ENCODE measurements at places on chromosomes 7 and 10.

DNA sequence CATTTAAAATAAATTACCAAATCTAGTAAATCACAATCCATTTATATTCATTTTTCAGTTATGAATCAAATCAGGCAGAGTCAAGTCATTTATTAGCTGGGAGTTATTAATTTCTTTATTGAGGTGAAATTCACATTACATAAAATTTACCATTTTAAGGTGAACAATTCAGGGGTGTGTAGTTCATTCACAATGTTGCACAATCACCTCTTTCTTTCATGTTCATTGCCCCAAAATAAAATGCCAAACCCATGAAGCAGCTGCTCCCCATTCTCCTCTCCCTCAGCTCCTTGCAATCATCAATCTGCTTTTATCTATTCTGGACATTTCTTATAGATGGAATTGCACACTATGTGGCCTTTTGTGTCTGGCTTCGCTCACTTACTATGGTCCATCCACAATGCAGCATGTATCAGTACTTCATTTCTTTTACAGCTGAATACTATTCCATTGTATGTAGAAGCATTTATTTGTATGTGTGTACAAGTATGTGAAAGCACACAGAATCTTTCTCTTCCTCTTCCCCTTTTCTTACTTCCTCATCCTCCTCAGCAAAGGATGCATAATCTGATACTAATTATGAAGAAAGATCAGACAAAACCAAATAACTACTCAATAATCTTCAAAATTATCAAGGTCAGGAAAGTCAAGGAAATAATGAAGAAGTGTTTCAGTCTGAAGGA, 60.6 kb downstream of the LMBR1 start:
- DNase-seq, result no peak

DNA sequence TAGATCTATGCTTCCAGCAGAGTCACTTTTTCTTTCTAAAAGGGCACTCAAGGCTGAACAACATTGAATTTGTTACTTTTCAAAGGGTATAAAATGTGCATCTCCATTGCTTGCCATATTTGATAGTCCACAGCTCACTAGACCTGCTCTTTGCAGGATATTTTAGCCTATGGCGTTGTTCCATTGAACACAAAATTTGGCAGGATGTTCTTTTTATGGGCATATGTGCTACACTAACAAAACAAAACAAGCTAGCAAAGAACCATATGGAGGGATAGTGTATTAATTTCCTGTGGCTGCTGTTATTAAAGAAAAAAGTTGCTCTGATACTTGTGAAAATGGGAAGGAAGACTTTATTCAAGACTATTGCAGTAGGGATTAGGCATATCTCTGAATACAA, 828.7 kb downstream of the TYW1 start:
- no peak for DNase-seq

GRCh38 chr7:22204312-22204711, 152.6 kb downstream of the RAPGEF5 start:
- no peak for DNase-seq

DNA sequence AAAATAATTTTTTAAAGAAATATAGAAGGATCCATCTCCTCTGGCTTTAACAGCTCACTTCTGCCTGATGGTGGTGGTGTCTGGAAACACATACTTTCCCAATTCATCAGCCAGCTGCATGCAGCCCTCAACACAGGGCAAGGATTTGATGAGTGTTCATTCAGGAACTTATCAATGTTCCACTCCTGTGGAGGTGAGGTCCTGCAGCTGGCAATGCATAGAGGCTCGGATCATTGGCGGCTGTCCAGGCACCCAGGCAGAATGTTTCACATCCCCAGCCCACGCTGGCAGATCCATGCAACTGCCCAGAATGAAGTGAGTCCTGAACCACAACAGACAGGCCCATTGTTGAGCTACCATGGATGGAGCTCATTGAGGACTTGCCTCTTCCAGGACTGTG, 55.2 kb upstream of the KCNMA1 start:
- no peak for DNase-seq

DNA sequence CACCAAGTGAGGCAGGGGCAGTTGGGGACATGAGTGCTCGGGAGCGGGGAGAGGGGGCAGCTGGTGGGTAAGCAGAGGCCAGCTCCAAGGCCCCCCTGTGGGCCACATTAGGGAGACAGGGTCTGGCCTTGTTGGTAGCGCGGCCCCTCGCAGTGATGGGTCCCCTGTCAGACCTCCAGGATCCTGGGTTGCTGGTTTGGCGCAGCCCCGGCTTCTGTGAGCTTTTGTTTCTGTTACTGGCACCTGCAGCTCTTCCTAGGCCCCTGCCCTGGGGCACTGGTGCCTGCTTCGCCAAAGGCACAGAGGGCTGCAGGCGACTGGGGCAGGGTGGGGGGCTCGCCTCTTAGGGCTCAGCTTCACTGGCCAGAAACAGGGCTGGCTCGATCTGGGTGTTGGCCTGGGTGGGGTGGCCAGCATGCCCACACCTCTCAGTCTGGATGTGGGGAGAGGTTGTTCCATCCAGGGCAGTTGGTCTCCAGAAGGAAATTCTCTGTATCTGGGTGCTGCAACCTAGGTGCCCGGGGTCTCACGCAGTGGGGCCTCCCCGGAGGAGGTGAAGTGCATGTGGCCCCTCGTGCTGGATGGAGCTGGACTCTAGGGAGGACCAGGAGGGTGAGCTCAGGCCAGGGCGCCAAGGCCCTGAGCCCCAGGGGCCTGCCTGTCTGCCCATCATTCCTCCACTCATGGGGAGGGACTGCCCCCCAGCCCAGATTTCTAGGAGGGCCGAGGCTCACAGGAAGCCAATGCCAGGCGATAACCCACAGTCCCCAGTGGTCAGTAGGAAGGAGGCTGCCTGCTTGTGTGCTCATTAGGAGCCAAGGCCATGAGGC, 138.6 kb downstream of the LHPP start:
- DNase-seq, result no peak

GRCh38 chr7:41592236-41592635, 110.7 kb downstream of the INHBA start:
- DNase-seq, result no peak

- no peak for DNase-seq
Measured at GRCh38 chr7:54796150-54796549, 37.1 kb upstream of the SEC61G start.

- no peak for DNase-seq
Measured at GRCh38 chr10:15879058-15879457, 18.8 kb upstream of the MINDY3 start.

DNA sequence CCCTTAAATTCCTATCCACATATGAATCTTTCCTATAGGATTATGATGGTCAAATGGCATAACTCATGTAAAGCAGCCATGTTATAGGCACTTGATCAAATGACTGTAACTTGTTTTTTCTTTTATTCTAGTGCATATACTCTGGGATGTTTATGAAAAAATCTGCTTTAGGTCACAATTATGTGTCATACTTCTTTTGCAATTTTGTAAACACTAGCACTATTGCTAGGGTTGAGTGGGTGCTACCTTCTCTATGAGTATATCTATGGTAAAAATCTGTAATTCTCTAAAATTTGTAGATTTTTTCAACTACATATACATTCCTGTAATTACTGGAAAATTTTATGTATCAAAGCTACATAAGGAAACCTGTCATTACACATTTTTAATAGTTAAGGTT, 50.0 kb downstream of the HGF start:
- DNase-seq, result no peak

GRCh38 chr7:146359176-146359575, 242.6 kb downstream of the CNTNAP2 start:
- no peak for DNase-seq

GRCh38 chr10:11339013-11339412, 272.4 kb downstream of the USP6NL start:
- no peak for DNase-seq

- no peak for DNase-seq
Measured at GRCh38 chr7:43296306-43296705, 183.9 kb downstream of the HECW1 start.

GRCh38 chr10:47414227-47414592, 30.1 kb upstream of the ZNF488 start:
- no peak for DNase-seq

GRCh38 chr10:64648915-64649314, 1127.7 kb downstream of the REEP3 start:
- no peak for DNase-seq

DNA sequence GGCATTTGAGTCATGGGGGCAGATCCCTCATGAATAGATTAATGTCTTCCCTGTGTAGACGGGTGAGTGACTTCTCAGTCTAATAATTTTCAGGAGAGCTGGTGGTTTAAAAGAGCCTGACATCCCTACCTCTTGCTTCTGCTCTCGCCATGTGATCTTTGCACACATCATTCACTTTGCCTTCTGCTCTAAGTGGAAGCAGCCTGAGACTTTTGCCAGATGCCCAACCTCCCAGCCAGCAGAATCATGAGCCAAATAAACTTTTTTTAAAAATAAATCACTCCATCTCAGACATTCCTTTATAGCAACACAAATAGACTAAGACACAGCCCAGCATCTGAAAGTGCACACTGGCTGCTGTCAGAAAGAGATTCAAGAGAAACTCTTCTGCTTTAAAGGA, 155.2 kb downstream of the ZNF365 start:
- DNase-seq, result no peak

GRCh38 chr7:99010281-99010680, 131.9 kb downstream of the TRRAP start:
- no peak for DNase-seq

GRCh38 chr10:128804411-128804810, 662.6 kb upstream of the MGMT start:
- DNase-seq, result no peak

DNA sequence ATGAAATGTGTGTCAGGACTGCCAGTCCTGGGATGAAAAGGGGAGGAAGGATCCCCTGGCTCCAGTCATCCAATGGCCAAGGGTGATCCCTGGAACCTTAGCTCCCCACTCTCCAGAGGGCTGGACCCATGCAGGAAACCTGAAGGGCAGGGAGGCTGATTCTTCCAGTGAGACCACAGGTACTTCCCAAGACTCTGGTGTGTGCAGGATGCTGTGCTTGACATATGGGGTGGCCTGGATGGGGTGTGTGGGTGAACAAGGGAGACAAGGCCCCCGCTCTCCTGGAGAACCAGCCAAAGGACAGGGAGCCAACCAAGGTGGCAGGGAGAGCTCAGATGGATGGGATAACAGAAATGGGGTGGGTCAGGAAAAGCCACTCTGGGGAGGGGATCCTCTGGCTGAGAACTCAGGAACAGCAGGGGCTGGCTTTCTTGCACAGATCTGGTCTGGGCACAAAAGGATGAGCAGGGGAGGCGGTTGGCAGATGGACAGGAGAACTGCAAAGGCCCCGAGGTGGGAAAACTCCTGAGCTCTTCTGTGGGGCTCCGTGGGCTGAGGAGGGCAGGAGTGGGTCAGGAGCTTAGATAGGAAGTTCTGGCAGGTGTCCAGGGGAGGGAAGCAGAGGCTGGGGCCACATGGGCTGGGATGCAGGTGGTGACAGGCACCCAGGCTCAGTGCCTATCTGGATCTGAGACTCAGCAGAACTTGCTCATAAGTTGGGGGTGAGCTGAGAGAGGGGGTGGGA, 100.6 kb downstream of the ARHGAP22 start:
- no peak for DNase-seq

- DNase-seq, result peak; percentile 60
Measured at GRCh38 chr7:73738220-73738611, 386 bp downstream of the ABHD11 start.

DNA sequence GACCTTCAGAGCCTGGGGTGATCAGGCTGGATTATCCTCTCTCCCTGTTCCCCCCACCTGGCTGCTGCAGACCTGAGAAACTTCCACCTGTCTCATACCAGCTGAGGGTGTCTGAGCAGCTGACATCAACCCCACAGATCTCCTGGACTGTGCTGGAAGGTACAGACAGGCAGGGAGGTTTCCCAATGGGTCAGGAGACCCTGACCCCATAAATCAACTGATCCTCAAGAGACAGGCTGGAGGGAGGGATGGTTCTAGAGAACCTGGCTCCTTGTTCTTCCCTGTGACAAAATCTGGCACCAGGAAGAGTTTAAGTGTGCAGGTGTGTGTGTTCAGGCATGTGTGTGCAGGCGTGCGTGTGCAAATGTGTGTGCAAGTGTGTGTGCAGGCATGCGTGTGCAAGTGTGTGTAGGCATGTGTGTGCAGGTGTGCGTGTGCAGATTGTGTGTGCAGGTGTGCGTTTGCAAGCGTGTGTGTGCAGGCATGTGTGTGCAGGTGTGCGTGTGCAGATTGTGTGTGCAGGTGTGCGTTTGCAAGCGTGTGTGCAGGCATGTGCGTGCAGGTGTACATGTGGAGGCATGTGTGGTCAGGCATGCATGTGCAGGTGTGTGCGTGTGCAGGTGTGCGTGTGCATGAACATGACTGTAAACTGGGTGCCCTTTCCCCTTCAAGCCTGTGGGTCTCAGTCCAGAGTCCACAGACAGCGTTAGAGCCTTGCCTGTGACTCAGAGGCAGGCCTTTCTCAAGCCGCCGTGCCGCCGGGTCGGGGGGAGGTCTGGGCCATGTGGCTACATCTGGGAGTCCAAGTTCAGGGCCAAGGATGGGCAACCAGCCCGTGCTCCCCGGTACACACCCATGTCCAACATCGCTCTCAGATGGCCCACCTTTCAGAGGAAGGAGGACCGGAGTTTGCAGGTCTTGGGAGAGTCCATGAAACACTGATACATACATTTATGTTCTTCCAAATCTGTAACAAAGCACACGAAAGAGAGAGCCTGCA, 50.1 kb upstream of the ELN start:
- no peak for DNase-seq

DNA sequence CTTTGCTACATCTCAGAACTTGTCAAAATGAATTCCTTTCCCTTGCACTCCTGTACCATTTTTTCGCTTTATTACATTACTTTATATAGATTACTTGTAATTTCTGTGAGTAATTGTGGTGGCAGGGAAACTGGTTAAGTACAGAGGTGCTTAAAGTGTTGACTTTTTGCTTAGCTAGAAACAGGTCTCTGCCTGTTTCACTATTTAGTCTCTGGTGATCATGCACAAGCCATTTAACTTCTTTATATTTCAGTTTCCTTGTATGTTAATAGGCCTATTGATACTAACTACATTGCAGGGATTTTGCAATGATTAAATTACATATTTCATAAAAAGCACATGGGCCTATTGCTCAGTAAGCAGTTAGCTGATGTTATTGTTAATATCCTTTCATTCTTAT, 233.8 kb downstream of the PRKG1 start:
- no peak for DNase-seq

- peak; percentile 57 for DNase-seq
Measured at GRCh38 chr10:89217057-89217990, 10.2 kb upstream of the CH25H start.

DNA sequence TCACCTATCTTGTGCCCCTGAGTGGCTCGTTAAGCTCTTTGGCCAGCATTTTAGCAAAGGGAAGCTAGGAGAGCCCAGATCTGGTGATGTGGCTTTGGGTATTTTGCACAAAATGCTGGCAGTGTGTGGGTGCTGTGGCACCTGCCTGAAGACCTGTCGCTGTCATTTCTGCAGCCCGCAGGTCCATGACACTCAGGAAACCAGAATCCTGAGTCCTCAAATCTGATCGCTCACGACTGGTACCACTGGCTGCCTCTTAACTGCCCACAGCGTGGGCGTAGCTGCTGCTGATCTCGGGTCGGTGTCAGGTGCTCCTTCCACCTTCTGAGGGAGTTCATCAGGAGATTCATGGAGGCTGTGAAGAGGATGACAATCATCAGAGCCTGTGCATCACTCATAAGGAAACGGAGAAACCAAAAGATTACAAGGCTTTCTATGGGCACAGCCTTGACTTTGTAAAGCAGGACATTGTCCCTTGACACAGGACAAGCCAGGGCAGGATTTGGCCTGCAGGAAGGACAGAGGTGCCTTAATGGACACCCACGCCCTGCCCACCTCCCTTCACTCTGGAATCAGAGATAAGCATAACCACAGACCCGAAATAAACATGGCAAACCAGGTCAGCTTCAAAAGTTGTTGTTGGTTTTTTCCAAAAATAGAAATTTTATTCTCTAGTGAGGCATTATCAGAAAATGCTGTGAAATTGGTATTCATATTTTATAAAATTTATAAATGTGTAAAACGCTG, 71.0 kb upstream of the STK17A start:
- no peak for DNase-seq

All from stimulated activated naive CD4-positive, alpha-beta T cell treated with Interleukin-2 at 50 U/mL for 16 hours (primary cell).